GDM1 (cell line): ENCODE measurements at places on chromosomes 1 and 21.

GRCh38 chr1:235513495-235514366 lies 9.5 kb upstream of the B3GALNT2 start:
- DNase-seq, result peak; percentile 29

DNA sequence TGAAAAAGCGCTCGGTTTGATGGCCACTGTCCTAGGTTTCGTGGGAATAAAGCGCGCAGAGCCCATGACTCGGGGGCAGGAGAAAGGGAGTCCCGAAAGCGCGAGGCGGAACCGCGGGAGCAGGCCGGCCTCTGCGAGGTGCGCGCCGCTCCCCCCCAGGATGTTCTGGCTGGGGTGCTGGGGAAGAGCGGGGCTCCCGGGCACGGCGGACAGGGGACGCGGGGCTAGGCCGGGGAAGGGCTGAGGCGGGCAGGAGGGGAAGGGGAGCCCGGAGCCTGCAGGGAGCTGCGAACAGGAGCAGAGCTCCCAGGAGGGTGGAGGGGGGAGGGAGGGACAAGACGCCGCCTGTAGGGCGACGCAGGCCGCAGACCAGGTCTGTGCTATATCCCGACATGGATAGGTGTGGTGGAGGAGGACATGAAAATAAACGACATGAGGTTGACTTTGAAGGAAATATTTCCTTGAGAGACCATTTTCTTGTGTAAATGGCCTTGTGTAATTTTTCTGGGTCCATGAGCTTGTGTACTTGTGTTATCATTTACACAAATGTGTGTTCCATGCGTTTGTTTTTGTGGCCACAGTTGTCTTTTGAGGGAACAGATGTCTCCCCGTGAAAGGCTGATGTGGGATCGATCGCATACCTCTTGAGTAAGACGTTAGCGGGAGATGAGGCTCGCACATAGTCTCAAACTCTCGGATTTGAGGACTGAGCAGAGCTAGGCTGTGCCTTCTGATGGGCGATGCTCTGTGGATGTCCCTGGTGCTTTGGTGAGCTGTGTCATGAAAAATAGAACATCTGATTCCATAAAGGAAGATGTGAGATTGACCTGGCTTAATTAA lies 1.3 kb downstream of the PCNT start:
- DNase-seq, result peak; percentile 14

- DNase-seq, result no peak
These were observed 57.5 kb downstream of the CASQ2 start for GRCh38 chr1:115710859-115711624.

GRCh38 chr1:60101516-60101915 lies 27.9 kb upstream of the C1orf87 start:
- DNase-seq, result no peak

DNA sequence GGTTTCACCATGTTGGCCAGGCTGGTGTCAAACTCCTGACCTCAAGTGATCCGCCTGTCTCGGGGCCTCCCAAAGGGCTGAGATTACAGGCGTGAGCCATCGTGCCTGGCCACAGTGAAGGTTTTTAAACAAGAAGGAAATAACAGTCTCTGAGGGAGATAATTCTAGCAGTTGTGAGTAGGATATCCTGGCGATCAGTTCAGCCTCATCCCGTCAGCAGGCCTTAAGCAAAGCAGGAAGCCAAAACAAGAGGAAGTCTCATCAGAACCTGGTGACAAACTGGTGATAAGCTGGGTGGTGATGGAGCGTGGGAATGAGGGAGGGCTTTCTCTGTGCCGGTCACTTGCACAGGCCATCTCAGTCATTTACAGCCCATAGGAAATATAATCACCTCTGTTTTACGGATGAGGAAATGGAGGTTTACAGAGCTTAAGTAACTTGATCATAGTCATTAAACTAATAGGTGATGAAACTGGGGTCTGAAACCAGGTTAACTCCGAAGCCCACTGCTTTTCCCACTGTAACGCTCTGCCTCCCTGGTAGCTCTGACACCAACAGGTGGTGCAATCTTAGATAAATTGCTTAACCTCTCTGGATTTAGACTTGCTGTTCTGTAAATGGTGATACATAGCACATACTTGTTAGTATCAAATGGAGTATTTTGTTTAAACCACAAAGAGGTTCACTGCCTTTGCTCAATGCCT lies 40.8 kb upstream of the A3GALT2 start:
- DNase-seq, result peak; percentile 66

DNA sequence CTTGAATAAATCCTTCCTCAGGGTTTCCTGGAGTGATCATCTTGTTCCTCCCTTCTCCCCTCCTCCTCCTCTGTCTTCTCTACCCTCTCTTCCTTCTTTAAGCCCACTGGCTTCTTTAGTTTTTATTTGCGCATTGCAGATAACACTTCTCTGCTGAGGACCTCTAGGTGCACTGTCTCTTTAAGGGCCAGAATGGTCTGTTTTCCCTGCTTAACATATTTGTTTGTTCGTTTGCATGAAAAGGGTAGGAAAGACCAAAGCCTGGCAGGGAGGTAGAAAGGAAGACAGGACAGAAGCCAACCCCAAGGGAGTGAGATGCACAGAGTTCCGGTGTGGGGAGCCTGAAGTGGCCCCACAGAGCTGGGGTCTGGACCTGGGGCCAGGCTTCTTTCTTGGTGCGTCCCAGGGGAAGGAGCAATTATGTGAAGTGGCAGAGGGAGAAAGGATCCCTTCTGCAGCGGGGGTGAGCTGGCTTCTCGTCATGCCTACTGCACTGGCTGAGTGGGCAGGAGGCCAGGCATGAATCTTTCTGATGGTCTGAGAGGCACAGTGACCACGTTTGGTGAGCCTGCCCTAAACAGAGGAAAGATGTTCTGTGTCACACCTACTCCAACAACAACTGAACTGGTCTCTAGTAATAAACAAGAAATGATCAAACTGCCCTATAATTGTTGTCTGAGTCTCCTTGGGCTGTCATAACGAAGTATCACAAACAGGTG lies 232.7 kb downstream of the KCNJ6 start:
- no peak for DNase-seq

DNA sequence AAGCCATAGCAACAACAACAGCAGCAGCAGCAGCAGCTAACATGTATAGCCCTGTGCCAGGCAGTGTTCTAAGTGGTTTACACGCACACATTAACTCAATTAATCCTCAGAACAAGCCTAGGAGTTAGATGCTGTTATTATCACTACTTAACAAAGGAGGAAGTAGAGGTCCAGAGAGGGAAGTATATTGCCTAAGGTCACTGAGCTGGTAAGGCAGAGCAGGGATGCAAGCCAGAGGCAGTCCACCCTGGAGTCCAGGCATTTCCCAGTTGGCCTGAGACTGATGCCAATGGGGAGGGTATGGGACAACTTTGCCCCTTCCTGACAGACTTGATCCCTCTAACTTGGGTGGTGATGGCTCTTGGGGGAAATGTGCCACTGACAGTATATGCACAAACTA lies 6.8 kb downstream of the CDC14A start:
- no peak for DNase-seq

DNA sequence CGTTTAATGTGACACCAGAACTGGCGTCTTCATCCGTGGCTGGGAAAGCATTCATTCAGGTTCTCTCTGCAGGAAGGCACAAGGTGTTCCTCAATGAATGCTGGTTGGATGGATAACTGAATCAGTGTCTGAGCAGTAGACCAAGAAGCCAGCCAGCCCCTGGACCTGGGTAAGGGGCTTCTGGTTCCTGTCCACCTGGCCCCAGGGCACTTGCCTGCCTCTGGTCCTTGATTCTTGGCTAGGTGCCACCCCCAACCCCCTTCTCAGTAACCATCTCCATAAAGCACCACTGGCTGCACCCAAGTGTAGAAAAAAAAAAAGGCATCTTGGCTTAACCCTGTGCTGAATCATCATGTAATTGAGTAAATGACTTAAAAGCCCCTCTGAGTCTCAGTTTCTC lies 59.1 kb downstream of the KCND3 start:
- DNase-seq, result no peak

- no peak for DNase-seq
These were observed 434.0 kb downstream of the PLA2G4A start for GRCh38 chr1:187262731-187263130.

DNA sequence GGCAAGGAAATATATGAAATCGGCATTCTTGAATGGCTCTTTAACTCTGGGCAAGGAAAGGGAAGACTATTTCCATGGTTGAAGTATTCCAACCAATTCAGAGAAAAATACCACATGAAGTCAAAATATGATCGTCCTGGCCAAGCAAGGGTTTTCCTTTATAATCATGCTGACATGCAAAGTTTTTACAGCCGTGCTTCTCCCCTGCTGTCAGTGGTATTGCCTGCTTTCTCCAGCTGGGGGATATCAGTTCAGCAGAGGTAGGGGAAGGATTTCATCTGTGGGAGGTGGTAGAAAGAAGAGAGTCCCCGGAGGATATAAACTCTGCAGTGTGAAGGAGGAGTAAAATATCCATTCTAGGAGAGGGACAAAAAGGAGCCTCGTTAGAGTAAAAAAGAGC lies 322.8 kb downstream of the PAPPA2 start:
- DNase-seq, result no peak

GRCh38 chr21:41973861-41974751 lies 20.3 kb upstream of the C2CD2 start:
- no peak for DNase-seq

- DNase-seq, result no peak
These were observed 251.6 kb upstream of the SGIP1 start for GRCh38 chr1:66282343-66282852.

DNA sequence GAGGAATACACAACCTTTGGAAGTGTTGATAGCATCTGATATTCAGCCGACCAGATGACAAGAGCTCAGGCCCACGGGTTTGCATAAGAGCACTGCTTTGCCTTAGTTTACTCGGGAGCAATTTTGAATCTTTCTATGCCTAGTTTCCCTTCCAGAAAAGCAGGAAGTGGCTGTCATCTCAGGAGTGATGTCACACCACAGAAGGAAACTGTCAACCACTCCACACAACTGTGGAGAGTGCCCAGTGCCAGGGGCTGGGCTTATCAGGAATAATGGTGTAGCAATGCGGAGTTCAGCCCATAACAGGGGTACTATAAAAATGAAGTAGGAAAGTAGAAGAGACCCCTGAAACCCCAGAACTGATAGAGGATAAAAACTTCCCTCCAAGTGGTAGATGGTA lies 28.4 kb downstream of the NTPCR start:
- no peak for DNase-seq

- no peak for DNase-seq
These were observed 41.5 kb upstream of the HAO2 start for GRCh38 chr1:119327094-119327449.

GRCh38 chr1:39854738-39855137 lies 28.6 kb downstream of the TRIT1 start:
- DNase-seq, result no peak

DNA sequence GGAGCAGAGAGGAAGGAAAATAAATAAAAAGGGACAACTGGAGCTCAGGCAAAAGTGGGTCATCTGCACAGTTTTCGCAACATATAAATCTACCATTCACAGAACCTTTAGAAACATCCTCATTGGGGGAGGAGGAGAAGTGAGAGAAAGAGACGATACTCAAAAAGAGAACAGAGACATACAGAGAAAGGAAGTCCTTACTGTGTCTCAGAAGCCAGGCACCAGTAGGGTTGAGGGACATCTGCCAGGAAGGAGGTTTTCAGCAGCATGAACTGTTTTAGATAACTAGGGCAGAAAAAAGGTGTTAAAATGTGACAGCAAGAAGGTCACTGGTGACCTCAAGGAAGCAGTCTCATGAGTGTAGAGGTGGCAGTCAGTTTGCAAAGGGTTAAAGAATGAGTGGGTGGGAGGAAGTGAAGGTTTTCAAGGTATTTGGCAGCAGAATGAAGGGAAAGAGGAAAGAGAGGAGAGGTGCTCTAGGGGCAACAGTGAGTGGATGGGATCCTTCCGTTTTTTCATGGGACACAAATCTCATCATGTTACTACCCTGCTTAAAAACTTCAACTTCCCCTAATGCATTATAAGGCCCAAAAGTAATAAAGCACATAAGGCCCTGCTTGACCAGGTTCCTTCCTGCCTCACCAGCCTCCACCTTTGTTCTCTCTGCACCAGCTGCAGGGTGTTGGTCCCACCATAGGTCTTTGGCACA lies 9.5 kb downstream of the JAK1 start:
- DNase-seq, result no peak

DNA sequence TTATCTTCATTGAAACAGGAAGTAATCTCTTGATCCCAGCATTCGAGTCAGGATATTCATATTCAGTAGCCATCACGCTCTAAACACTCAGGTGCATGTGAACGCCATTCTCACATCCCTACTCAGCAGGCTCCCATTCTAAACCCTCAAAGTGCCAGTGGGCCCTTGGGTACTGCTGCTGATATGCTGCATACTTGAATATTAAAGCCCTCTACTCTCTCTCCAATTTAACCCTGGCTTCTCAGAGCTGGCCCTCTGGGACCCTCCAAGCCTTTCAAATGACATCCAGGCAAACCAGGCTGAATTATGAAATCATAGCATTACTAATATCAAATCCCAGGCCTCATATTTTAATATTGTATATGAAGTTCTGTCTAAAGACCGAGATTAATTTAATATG lies 468.2 kb downstream of the NUF2 start:
- no peak for DNase-seq

DNA sequence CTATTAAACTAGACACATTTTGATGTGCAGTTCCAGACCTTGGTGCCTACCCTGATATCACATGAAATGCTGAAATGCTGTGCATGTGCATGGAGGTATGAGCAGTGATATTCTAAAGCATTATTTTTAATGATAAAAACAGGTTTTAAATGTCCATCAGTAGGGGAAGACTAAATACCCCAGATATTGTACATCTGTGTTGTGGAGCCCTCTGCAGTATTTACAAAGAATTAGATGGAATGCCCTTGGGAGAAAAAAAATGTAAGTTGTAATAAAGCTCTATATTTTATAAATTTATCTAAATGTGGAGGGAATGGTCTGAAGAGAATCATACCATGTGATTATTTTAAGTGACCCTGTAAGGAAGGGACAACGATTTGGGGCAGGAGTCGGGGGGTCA lies 39.1 kb upstream of the IGSF5 start:
- no peak for DNase-seq

DNA sequence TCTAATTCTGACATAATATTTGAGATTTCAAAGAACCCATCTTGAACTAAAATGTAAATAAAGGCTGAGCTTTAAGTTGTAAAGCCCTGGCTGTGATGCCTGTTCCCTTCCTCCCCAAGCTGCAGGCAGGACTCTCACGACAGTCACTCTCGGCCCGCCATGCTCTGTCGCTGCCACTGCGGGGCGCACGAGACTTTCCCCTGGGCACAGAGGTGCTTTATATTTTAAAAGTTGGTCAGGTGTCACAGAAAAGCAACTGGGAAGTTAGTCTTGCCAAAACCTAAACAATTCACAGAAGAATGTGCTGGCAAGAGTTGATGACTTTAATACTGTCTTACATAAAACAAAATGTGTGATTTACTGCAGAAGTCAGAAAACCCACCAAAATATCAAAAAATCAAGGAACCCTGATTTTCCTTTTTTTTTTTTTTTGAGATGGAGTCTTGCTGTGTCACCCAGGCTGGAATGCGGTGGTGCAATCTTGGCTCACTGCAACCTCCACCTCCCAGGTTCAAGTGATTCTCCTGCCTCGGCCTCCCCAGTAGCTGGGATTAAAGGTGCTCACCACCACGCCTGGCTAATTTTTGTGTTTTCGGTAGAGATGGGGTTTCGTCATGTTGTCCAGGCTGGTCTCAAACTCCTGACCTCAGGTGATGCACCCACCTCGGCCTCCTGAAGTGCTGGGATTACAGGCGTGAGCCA lies 10.7 kb downstream of the LRRC47 start:
- no peak for DNase-seq
